Umbilical cord (tissue), 2 donors: ENCODE measurements at places on chromosomes 2 and 18.

DNA sequence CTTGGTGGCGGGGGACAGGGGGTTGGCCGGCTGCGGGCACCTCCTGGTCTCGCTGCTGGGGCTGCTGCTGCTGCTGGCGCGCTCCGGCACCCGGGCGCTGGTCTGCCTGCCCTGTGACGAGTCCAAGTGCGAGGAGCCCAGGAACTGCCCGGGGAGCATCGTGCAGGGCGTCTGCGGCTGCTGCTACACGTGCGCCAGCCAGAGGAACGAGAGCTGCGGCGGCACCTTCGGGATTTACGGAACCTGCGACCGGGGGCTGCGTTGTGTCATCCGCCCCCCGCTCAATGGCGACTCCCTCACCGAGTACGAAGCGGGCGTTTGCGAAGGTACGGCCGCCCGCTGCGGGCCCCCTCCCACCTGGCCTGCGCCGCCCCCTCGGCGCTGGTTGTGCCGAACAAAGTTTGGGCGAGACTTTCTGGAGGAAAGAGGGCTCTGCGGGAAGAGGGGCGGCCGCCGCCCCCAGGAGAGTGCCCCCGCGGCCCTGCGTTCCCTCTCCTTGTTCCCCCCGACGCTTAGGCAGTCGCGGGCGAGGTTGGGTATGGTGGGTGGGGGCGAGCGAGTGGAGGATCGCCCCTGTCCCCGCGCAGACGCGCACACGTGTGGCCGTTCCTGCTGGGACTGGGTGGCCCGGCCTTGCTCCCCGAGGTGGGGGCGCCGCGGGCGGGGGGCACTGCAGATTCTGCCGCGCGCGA lies 866 bp downstream of the CRIM1 start:
- peak; percentile 61 for DNase-seq

DNA sequence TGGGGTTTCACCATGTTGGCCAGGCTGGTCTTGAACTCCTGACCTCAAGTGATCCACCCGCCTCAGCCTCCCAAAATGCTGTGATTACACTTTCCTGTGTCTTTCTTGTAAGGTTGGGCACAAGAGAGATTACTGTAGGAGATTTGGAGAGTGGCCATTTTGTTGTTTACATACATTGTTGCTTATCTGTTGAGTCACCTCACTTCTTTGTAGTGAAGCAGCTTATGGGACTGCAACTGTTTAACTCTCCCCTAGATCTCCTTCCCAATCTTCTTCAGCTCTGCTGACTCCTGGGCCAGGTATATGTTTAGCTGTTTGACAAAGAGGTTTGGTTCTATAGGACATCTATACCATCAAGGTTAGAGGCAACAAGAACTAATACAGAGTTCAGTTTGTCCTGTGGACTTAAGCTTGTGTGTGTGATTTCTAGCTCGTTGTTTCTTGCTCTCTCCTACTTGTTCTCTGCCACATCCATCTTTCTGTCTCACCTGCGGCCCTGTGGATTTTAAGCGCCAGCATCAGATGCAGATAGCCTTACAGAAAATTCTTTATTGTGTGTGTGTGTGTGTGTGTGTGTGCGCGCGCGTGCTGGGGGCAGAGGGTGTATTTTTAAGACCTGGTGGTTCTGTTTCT lies 95.4 kb downstream of the HAUS1 start:
- DNase-seq = no peak

- DNase-seq = peak; percentile 60
Observed at GRCh38 chr2:157194097-157194688, 63.3 kb upstream of the GALNT5 start.

DNA sequence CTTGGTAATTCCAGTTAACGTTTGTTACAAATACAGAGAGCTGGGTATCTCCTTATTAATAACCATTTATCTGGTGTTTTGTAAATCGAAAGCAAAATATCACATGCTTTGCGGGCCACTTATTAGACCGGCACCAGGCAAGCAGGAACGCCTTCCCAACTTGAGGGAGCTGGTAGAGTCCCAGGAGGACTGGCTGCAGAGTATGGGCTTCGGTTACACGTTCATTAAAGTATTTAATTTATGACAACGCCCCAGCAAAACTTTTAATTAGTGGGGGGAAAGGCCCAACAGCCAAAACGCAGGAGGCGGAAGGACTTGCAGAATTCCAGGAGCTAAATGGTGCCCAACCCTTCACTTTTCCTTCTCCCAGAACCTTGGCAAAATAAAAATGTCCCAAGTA lies 3.7 kb downstream of the SMAD7 start:
- peak; percentile 36 for DNase-seq

DNA sequence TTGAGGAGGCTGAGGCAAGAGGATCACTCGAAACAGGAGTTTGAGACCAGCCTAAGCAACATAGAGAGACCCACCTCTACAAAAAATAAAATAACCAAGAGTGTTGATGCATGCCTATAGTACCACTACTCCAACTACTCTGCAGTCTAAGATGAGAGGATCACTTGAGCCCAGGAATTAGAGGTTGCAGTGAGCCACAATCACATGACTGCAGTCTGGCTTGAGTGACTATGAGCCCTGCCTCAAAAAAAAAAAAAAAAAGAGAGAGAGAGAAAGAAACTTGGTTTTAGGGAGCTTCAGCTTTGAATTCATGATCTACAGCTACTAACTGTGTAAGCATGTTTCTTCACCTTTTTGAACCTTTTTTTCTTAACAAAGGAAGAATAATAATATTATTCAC lies 119.9 kb downstream of the HNMT start:
- DNase-seq = peak; percentile 13

DNA sequence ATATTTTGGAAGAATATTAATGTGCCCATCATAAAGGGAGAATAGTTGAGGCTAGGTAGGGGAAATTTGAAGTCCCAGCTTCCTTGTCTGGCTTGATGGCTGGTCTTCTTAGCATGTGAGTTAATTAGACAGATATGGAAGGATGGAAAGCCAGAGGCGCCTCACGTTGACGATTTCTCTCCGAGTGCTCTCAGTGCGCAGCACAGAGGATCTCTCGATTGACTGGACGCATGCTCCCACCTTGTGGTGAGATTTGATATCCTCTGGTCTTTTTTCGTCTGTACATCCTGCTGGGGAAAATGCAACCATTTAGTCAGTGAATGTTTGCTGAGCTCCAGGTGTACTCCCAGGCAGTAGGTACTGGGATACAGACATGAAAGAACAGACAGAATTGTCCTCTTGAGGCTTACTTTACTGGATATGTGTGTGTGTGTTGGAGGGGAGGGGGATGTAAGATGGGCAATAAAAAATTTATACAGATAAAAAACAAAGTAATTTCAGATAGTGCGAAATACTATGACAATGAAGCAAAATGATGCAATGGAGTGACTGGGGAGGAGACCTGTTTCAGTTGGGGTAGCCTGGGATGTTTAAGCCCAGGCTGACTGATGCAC lies 66.9 kb upstream of the ZNG1B start:
- peak; percentile 82 for DNase-seq

DNA sequence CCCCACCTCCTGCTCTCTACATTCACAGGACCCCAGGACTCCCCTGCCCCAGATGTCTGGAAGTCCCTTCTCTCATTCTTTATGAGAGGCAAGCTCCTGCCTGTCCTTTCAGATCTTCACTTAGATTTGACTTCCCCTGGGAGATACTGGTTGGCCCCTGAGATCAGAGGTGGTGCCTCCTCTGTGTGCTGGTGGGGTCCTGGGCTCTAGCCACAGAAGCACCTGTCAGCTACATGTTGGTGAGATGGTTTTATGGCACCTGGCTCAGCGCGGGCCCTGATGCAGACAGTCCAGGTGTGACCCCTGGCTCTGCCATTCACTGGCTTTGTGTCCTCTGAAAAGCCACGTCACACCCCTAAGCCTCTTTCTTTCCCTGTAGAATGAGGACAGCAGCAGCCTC lies 369.6 kb upstream of the ID2 start:
- DNase-seq = no peak

GRCh38 chr2:233707940-233708644 lies 4.6 kb upstream of the UGT1A5 start:
- DNase-seq = no peak

DNA sequence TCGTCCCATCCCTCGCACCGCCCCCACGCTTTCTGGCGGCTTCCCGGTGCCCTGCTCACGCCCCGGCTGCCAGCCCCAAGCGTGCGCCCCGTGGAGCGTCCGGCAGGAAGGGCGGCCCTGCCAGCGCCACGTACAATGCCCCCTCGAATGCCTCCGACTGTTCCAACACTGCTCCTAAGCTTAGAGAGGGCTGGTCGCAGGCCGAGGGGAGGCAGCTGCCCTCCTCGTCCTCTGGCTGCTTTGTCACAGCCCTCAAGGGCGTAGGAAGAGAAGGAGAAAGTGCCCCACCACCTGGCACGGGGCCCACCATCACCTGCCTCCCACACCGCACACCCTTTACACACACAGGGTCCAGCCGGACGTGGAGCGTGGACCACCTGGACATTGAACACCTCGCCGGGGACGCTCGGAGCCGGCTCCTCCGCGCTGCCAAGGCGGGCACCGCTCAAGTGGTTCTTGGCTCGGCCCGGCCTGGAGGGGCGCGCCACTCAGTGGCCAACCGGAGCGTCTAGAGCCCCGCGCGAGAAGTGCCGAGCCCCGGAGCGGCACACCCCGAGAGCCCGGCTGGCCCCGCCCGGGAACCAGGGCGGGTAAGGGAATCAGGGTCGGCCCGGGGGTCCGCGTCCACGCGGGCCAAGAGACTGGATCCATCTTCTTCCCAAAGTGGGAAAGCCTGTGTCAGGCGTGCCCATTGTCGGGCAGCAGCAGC lies 830 bp downstream of the DNER start:
- no peak for DNase-seq

GRCh38 chr2:21427606-21428005 lies 303.8 kb downstream of the TDRD15 start:
- DNase-seq = no peak

GRCh38 chr2:41782306-41783158 lies 265.3 kb upstream of the PKDCC start:
- DNase-seq = peak; percentile 37

GRCh38 chr2:221381928-221382488 lies 190.1 kb downstream of the EPHA4 start:
- no peak for DNase-seq

DNA sequence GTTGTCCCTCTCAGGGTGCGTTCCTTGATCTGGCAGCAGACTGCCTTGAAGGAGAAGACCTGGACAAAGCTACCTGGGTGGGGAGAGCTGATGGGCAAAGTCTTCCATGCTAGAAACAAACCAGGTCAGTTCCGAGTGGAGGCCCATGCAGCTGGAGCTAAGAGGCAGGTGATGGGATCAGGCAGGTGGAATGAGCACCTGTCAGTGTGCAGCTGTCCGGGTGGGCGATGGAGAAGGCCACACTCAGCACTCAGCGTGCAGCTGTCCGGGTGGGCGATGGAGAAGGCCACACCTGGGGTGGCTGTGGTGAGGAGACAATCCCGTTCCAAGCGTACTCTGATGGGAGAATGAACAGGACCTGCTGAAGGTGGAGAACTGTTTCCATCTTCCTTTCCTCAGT lies 237.3 kb upstream of the MYT1L start:
- DNase-seq = no peak

DNA sequence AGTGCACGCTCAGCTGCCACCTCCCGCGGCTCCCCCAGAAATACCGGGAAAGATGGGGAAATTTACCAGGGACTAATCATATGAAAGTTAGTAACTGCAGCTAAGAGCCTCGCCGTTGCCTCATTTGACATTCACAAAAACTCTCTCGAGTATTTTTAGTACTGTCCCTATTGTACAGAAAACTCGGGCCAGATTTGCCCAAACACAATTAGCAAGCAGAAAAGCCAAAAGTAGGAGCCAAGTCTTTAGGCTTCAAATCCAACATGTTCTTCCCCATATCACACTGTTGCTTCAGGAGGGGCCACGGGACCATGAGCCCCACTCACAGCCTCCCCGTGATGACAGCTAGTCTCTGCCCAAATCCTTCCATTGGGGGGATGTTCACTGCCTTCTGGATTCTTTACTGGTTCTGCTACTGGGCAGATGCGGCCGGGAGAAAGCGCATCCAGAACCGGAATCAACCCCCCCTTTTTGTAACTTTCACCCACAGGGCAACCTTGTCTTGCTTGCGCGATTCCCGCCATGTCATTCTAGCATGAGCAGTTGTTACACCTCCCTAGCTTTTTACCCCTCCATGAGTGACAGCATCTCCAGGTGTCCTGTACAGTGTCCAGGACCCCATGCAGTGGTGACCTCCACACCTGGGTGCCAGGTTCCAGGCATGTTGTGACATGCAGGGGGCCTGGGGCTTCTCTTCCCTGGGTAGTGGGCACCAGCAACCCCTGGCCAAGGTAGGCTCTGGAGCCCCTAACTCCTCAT lies 35.2 kb downstream of the CENPO start:
- no peak for DNase-seq

DNA sequence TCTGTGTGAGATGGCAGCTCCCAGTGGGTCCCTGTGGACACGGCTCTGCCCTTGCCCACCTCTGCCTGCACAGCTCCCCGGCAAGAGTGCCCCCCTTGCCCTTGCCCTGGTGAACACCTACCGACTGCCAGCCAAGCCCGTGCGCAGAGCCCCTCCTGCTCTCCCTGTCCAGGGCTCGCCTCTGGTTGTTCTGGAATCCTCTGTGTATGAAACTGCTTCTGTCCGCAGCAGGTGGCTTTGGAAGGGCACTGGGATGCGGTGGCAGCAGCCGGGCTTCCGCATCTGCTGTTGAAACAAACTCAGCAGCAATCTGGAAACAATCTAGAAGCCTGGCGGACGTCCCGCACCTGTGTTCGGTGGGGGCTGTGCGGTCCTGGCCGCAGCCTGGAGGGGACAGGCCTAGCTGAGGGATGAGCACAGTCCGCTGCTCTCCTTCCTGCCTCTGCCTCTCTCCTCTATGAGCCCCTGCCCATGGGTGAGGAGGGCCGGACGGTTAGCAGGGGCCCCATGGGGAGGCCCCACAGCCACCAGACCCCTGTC lies 34.0 kb upstream of the KLF11 start:
- DNase-seq = no peak
